ENCODE measurements at places on chromosomes 2 and 18.

DNA sequence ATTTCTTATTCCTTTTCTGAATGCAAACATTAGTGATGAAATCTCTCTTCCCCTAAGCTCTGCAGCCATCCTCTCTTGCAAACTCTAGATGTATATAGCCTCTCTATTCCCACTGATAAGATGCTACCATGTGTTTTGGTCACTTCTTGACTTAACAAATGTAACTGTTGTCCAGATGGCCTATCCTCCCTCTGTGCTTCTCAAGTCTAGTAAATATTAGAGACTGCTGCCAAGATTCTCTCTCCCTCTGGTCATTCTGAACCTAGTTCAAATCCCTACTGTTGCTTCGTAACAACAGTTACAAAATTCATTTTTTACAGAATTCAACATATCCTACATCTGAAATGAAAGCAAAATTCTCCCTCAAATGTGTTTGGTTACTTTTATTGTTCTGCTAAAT lies 156.6 kb downstream of the TXNL1 start:
- DNase-seq = no peak

DNA sequence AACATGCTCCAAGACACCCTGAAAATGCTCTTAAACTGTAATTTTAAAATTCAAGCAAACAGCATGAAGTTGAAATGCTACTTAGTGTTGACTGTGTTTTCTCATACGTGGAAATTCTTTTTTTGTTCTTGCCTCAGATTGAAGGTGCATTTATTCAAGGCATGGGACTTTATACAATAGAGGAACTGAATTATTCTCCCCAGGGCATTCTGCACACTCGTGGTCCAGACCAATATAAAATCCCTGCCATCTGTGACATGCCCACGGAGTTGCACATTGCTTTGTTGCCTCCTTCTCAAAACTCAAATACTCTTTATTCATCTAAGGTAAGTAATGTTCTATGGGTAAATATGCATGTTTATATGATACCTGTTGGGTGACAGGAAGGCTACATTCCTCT lies 82.7 kb downstream of the AOX1 start:
- no peak for DNase-seq

GRCh38 chr2:126429103-126429502 lies 226.9 kb upstream of the GYPC start:
- DNase-seq = no peak

DNA sequence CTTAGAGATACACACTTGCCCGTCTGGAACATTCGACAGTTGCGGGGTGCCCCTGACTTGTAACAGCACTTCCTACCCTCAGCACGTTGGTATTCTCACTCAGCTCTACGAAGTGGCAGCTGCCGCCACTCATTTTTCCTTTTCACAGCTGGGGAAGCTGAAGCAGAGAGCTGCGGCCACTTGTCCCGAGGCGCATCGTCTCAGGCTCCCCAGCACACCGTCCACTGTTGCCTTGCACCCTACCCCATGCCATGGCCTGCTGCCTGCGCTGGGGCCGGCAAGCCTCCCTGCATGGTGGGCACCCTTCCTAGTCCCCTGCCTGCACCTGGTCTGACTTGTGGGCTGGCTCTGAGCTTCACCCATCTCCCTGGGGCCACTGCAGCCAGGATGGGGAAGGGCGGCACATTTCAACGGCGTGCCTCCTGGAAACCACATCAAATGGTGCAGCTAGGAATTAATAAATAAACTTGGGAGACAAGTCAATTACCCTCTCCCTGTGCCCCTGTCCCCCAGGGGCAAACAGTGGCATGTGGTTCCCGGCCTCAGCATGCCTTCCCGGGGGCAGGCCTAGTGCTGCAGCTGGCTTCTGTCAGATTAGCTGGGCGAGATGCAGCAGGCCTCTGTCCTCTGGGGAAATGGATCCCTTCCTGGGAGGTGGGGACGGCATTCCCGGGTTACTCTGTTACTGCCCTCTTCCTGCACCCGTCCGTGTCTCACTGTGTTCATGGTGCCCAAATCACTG lies 64.7 kb upstream of the HAAO start:
- no peak for DNase-seq

DNA sequence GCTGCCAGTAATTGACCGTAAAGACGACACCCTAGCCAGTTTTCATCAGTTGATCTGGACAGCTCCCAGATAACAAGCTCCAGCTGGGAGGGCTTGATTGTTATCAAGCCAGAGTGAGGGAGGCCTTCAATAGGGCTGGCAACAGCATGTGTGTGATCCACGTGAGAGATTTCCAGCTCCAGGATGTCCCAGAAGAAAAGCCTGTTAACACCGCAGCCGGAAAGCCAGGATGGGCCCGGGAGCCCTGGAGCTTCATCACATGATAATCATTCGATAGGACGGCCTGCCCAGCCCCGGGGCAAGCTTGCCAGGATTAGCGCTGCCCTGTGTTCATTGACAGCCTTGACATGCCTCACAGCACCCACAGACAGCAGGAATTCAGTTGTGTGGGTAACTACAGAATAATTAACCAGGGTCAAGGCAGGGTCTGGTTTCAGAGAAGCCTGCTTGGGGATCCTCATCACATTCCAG lies 182.5 kb downstream of the C1D start:
- DNase-seq = peak; percentile 66

DNA sequence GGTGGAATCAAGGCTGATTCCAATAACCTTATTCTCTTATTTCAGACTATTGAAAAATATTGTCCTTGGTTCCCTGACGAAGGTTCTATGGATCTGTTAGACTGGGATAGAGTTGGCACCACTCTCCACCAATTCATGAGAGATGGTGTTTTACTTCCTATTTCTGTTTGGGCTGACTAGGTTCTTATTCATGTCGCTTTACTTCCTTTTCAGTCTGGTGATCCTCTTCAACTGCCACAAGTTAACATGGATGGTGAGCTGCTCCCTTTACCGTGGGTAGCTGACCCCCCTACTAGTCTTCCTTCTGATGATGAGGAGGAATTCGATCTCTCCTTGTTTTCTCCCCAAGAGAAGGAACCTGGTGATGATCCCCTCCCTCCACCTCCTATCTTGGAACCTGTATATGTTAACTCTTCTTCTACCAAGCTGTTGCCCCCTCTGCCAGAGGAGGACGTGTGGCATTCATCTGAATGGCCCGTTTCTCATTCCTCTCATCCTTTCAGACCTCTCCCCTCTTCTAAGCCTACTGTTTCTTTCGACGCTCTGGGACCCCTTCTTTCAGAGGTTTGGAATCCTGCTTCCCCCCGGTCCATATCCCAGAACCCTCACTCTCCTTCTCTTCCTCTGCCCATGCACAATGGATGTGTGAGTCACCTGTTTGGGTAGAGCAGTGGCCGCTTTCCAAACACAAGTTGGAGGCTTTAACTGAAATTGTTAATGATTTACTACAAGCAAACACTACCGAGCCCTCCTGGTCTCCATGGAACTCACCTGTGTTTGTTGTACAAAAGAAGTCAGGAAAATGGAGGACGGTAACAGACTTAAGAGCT lies 13.5 kb upstream of the CNOT11 start:
- no peak for DNase-seq

GRCh38 chr2:226158229-226158628 lies 641.4 kb downstream of the IRS1 start:
- DNase-seq = no peak

- DNase-seq = no peak
Measured at GRCh38 chr2:115483666-115484065, 1041.2 kb downstream of the DPP10 start.

- no peak for DNase-seq
Measured at GRCh38 chr2:120861576-120862191, 126.0 kb downstream of the GLI2 start.

GRCh38 chr2:113977660-113978523 lies 88.0 kb downstream of the ACTR3 start:
- DNase-seq = peak; percentile 29

DNA sequence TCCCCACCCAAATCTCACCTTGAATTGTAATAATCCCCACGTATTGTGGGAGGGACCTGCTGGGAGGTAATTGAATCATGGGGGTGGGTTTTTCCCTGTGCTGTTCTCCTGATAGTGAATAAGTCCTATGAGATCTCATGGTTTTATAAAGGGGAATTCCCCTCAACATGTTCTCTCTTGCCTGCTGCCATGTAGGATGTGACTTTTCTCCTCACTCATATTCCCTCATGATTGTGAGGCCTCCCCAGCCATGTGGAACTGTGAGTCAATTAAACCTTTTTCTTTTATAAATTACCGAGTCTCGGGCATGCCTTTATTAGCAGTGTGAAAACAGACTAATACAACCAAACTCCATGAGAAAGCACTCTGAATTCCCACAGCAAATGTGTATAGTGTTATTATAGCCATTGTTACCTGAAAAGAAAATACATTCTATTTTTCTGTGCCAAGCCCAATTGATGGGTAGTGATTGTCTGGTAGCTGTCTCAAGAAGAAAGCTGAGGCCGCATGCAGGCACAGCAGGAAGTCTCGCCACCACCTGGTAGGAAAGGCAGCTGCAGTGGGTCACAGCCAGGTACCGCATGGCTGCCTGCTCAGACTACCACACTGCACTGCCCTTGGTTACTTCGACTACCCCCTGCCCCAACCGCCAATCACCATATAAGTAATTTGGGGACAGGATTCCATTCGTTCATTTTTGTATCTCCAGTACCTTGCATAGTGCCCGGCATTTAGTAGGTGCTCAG lies 10.3 kb upstream of the ZBTB7C start:
- DNase-seq = no peak

- DNase-seq = no peak
Measured at GRCh38 chr2:65549257-65549627, 116.8 kb upstream of the SPRED2 start.

DNA sequence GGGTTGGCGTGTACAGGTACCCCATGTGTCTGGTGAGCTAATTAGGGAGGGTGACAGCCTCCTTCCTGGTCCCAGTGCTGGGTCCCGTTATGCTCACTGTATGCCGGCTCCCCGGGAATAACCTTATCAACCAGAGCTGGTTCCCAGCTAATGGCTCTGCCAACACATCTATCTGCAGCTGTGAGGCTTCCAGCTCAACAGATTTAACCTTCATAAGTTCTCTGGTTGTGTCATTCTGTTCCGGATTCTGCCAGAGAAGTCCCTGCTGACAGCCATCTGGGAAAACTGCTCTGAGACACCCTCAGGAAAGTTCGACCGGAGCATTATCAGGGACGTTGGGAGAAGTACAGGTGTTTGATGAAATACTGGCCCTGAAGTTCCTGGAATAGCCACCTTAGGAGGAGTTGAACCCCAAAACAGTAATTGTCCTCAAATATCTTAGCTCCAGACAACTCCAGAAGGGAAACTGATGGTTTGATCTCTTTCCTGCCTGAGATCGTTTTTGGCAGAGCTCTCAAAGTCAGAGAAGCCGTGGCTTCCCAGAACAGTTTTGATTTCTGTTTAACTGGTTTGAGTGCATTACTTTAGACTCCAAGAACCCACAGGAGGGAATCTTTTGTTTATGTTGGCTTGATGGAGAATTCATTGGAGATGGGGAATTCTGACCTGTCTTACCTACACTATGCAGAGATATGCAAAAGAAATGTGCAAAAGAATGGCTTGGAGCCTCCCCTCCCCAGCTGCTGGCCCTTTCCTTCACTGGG lies 39.4 kb upstream of the TXNDC2 start:
- no peak for DNase-seq

- DNase-seq = no peak
Measured at GRCh38 chr2:120441351-120441700, 95.4 kb downstream of the INHBB start.

GRCh38 chr2:212540341-212540740 lies 1.7 kb upstream of the ERBB4 start:
- no peak for DNase-seq

DNA sequence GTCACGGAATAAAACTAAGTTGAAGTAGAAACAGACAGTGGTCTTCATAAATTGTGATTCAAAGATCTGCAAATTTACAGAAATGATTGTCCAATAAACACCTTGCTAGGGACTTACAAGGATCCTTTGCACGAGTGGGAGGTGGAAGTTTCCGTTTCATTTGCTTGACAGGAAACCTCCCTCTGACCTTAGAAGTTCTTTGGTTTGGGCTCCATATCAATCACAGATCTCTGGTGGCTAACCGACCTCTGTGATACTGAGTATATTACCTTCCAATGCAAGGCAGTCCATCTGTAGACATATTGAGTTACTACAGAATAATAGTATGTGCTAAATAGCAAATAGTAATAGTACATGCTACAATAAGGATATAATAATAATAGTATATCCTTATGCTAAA lies 33.7 kb upstream of the RNF152 start:
- DNase-seq = no peak

- no peak for DNase-seq
Measured at GRCh38 chr2:73893764-73894474, 1.1 kb downstream of the ACTG2 start.

DNA sequence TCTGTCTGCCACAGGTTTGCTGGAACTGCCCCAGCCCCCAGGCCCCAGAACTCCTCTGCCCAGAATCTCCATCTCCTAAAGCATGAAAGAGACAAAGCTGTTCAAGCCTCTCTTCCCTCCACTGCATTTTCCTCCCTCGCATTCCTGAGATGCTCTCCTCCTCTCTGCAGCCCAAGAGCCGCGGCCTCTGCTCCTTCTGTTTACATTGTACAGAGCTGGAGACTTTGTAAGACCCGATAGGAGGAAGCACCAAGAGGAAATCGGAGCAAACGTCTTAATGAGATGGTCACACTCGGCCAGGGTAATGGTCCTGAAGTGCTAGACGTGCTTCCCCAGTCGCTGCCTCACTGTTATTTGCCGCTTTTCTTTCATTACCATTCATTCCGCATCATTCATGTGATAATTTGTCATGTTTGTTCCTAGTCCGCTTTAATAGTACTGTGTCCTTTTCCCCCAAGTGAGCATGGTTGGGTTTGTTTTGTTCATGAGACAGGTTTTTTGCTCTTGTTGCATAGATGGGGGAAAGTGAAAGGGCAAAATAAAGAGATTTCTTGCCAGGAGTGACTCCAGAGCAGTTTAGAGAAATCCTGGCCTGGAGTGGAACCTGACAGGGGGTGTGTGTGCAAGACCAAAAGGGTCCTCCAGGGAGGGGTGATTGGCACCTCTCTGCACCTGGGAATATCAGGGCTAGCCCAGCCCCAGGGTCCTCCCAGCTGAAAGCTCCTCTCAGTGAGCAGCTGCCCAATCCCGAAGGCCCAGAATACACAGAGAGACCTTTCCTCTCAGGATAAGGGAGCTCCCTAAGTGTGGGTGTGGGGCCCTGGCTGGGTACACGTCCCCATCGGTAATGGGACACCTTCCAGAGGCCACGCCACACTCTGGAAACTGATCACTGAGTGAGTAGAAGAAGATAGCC lies 44.9 kb upstream of the ID2 start:
- DNase-seq = peak; percentile 21

DNA sequence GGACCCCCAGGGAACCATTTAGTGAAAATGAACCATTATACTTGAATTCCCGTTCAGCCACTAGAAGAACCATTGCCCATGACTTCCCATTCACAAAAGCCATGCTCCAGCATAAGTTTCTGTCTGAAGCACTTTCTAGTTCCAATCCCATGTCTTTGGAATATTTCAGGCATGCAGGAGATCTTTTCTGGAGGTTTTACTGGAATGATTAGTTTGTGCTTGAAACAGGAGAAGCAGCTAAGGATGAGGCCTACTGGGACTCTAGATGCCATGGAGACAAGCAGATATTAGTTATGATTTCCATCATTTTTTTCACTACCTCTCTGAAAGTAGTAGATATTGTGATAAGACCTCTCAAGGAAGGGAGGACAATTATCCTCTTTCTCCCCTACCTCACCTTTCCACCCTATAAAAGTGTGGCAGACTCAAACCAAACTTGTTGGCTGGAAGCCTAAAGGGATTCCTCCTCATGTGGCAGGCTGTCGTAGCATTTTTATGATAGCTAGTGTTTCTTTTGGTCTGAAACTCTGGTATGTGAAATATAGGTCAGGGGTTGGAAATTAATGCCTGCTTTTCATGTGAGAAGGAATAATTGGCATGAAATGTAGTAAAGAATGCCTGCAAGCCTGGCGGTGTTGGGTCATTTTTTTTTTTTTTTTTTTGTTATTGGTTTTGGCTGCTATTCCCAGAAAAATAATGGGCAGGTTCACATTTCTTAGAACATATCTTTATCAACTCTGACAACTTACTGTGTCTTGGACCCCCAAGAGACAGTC lies 29.3 kb upstream of the MMADHC start:
- DNase-seq = no peak
